Naive thymus-derived CD4-positive, alpha-beta T cell (primary cell): ENCODE measurements at places on chromosomes 2 and 18.

DNA sequence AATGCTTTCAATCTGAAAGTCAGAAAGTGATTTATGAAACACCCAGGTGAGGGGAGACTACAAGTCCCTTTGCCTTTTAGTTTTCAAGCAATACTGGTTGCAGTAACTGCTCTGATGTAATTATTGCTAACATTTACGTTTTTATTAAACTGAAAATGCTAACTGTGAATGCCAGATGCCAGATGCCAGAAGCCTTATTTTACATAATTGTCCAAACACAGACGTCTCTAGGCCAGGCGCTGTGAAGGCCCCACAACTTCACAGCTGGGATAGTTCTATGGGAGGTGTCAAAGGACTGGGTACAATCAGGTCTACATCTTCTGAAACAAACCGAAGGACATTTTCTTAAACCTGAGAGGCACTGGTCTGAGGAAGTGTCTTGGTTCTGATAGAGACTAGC is 27.5 kb upstream of the MSGN1 start:
- no peak for DNase-seq

DNA sequence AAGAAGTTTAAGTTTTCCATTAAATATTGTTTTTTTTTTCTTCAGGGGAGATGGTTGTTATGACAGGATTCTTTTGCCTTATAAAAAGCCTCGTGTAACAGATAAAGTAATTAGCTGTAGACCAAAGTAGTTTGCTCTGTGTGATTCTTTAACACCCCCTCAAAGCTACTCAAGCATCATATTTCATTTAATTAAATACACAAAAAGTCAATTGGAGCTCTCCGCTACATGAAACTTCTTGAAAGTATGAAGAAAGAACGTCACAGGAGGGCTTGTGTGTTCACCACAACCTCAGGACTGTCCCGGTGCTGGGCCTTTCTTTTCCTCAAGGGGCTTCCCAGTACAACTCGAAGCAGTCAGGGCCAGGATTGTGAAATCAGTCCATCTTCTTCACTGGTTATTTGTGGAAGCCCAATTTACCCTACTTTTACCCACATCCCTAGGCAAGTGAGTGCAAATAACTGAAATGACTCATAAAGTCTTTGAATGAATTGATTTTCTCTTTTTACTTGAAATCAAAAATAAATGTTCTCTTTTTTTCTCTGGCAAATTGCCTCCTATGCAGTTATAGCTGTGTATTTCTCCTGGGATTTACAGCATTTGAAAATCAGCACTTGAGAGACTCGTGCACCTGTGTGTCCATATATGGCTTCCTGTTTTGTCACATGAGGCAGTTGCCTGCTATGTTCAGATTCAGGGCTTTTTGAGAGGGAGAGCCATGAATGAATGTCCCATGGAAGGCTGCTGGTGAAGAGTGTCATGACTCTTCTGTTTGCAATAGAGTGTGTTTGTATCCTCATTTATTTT is 48.6 kb downstream of the LINC00305 start:
- DNase-seq = no peak

DNA sequence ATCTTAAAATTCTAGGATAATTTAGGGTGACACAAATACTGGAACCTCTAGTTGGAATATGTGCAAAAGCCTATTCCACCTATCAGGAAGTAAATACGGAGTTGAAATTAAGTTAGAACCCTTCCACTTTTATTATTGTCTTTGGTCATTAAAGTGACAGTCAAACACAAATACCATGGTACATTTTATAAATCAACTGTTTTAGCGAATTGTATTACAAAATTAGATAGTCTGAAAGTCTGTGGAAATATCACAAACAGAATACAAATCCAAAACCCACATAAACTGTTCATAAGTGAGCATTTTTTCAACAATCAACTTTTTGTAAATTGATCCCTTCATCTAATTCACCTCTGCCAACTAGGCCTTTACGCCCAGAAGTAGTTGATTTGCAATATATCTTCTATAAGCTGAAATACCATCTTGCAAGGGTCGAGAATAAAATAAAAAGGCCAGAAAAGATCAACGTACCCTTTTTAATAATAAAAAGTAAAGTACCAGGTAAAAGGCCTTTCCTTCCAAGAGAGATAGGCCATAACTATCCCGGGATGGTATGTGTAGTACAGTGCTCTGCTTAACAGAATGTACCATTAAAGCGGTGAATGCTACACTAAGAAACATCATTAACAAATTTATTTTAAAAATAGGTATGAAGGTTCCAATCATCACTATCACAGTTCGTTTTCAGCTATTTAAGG is 1.3 kb downstream of the USP34 start:
- DNase-seq = no peak

DNA sequence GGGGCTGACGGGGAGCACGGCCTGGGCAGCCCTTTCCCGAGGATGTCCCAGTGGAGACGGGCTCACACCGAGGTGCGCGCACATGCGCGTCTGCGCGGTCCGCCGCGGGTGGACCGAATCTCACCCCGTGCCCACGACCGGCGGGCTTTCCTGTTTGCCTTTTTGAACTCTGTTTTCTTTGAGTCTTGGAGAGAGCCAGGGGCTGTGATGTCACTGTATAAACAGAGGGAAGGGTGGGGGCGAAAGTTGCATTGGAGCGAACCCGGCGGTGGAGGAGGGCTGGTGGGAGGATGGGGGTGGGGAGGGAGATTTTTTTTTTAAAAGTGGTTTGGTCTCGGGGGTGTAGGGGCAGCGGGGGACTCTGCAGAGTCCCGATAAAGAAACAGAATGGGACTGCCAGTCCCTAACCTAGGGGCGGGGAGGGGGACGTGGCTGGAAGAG is 141.2 kb upstream of the CTAGE1 start:
- DNase-seq = no peak

- no peak for DNase-seq
Observed at GRCh38 chr2:56682397-56682760, 498.6 kb downstream of the CCDC85A start.

GRCh38 chr2:44801289-44801840 is 140.1 kb upstream of the SIX3 start:
- DNase-seq = no peak

GRCh38 chr2:23291239-23291638 is 93.7 kb upstream of the KLHL29 start:
- no peak for DNase-seq

- DNase-seq = no peak
Observed at GRCh38 chr2:201852462-201852861, 46.1 kb downstream of the CDK15 start.

DNA sequence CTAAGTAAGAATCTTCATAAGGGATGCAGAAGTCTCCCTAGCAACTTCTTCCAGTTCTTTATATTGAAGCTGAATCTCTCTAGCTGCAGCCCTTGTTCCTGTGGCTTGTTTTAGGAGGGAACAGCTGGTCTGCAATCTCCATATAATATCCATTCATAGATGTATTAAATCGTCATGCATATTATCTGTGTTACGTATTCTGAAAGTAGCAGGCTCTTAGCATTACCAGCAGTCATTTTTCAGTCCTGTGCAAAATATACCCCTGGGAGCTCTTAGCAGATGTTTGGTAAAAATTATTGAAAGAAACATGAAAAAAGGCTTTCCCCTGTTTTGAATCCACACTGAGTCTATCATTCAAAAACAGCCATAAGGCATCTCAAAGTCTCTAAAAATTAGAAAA is 385.3 kb downstream of the IRS1 start:
- no peak for DNase-seq

DNA sequence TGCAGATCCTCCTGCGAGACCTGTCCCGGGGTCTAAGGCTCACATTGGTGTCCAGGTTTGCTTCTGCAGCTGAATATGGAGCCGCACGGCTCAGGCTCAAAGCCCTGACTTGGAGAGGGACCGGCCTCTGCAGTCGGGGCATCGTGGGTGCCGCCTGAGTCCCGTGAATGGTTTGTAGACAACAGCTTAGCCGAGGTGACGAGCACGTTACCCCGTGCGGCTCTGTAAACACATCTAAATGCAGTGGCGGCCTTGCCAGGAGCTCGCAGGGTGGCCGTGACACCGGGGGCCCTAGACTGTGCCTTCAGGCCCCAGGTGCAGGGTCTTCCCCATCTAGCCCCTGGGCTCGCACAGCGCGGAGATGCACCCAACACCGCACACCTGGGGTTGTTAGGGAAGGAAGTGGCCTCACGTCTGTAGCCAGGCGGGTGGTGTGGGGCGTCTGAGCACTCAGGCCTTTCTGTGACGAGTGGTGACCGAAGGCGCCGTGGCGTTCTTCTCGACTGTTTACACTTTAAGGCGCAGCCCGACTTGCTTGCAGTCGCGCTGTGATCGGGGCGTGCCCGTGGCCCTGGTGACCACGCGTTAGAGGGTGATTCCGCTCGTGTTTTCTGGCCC is 91.6 kb downstream of the NFATC1 start:
- no peak for DNase-seq

- DNase-seq = no peak
Observed at GRCh38 chr2:195257979-195258378, 399.0 kb upstream of the SLC39A10 start.

GRCh38 chr2:54772110-54772509 is 48.6 kb downstream of the EML6 start:
- DNase-seq = no peak

DNA sequence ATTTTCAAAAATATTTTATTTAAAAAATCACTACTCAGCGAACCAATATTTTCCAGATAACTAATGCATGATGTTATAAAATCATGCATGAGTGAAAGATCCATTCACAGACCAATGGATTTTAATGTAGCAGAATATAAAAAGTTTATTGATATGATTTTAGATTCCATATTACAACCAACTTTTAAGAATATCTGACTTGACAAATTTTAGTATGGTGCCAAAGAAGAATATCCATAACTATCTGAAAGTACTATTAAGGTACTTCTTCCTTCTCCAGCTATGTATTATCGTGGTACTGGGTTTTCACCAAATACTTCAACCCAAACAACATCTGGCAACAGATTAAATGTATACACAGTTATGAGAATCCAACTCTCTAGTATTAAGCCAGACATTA is 99.9 kb upstream of the NOSTRIN start:
- DNase-seq = no peak

- DNase-seq = no peak
Observed at GRCh38 chr18:7600036-7600435, 32.9 kb downstream of the PTPRM start.

GRCh38 chr2:174972924-174973323 is 32.3 kb downstream of the CHN1 start:
- DNase-seq = no peak

GRCh38 chr2:104487366-104487765 is 366.5 kb upstream of the POU3F3 start:
- DNase-seq = no peak
